Fibroblast of skin of back (primary cell): ENCODE measurements at places on chromosomes 1 and 21.

GRCh38 chr1:154623358-154623757 lies 15.4 kb upstream of the ADAR start:
- no peak for DNase-seq

DNA sequence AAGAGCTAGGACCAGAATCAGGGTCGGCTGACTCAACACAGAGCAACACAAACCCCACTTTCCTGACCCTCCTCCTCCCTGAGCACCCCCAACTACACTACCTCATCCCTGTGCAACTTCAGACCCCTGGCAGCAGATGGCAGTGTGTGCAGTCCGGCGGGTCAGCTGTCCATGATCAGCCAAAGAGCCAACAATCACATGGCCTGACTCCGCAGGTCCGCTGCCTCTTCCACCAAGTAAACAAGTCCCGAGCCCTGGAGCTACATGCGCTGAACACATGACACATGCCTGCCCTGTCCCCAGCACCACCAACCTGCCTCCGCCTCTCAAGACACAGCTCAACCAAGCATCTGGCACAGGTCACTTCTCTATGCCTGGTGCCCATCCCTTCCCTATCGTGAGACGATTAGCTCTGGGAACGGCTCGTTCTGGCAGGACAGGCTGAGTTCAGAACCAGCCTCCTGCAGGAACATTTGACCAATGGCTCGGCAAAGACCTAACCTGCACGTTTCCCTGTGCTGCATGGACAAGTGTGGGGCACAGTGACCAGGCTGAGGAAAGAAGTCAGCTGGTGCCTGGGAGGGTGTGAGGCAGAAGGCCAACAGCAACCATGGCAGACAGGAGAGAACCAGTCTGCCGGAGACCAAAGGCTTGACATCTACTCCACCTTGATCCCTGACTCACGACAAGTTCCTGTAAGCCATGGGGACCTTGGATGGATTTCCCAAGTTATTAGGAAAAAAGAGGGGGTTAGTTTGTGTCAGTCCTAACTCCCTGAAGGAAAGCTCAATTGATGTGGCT lies 60.3 kb downstream of the CD46 start:
- DNase-seq = no peak

DNA sequence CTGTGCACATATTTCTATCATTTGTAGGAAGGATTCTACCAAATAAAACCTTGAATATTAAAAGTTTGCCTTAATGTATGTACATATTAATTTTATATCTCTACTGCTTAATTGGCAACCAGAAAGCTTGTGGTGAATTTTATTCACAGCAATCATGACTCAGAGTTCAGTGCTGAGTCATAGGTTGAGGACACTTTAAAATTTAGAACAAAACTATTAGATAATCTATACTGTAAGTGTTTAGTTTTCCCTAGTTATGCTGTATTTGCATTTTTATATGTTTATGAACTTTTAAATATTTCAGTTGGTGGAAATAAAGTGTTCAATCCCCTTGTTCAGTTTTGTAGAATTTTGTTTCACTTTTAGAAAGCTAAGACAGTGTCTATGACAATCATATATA lies 841.5 kb downstream of the KCNT2 start:
- DNase-seq = peak; percentile 59

- no peak for DNase-seq
Observed at GRCh38 chr1:40627987-40628902, 37.2 kb downstream of the RIMS3 start.

DNA sequence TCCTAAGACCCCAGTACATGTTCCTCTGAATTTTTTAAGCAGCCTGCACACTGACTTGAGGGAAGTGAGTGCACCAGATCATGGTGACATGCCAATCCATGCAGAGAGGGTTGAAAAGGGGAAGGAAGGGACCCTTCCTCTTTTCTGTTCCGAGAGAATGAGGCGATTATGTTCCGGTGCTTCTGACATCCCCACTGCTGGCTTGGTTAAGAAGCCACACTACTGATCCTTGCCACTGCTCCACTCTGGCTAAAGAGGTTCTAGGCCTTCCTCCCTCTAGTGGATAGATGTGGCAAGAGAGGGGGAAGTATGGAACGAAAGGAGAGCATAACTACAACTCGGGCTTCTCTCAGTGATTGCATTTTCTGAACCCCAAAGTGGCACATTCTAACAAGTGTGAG lies 1.8 kb upstream of the CYB5R1 start:
- peak; percentile 68 for DNase-seq

- peak; percentile 84 for DNase-seq
Observed at GRCh38 chr1:245856944-245857531, 650.0 kb downstream of the SMYD3 start.

DNA sequence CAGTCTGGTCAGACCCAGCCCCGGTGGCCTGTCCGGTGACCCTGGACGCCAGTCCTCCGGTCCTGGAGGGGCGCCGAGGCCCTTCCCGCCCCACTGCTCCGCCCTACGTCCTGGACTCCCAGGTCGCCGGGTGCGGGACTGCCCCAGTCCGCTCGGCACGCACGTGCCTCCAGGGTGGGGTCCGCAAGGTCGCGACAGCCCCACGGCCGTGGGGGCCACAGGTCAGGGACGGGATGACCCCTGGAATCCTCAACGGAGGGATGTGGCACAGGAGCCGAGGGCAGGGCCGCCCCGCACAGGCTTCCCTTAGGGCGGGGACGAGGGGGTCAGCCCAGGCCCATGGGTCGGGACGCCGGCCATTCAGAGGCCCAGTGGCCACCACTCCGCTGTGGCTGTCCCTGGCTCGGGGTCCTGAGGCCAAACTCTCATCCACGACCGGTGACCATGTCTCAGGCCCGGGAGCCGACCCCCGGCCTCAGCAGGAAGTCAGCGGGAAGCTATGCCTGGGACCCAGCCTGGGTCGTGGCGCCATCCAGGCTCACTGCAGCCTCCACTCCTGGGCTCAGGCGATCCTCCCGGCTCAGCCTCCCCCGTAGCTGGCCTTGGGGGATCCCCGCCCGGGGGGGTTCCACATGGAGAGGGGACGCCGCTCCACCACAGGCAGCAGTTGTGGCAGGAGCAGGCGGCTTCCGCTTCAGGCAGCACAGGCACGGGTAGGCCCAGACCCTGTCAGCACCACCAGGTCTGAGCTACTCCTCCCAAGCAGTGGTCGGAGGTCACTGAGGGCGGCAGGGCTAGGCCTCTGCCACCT lies 599 bp upstream of the TMEM240 start:
- DNase-seq = no peak

DNA sequence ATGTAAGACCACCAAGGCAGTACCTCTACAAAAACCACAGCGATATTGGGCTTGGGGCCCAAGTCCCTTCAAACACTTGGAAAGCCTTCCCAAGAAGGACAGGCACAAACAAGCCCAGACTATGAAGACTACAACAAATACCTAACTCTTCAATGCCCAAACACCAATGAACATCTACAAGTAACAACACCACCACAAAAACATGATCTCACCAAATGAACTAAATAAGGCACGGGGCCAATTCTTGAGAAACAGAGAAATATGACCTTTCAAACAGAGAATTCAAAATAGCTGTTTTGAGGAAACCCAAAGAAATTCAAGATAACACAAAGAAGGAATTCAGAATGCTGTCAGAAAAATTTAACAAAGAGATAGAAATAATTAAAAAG lies 86.8 kb downstream of the COL24A1 start:
- DNase-seq = peak; percentile 48

DNA sequence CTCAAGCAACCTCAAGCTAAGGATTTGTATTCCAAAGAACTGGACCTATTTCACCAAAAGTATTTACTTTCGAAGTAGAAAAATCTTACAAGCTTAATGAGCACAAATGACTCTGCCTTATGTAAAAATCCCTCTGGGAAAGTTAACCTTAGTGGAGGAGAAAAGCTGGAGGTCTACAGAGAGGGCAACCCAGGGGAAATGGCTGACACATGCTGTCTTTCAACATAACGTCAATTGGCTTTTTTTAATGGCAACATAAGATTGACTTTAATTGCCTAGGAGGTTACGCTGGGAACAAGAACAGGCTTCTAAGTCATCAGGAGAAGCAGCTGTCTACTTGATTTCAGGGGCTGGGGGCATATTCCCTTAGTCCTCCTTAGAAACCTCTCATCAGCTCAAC lies 52.3 kb downstream of the UTP25 start:
- DNase-seq = no peak

DNA sequence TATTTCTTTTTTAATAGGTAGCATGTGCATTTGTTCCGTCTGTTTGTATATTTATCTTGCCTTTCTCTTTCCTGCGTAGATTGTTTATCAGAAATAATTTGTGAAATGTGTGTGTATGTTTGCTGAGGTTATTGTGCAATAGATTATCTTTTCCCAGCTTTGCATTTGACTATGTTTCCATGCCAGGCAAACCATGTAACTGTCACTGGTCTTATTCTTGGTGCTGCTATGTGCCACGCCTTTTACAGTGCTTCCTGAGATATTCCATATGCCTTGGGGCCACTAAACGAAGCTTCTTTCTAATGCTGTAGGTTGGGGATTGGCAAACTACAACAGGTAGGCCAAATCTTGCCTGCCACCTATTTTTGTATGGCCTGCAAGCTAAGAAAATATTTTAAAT lies 598.8 kb downstream of the PLPP3 start:
- no peak for DNase-seq

GRCh38 chr1:77834771-77835334 lies 53.6 kb upstream of the NEXN start:
- DNase-seq = peak; percentile 77

- no peak for DNase-seq
Observed at GRCh38 chr21:28938726-28939125, 54.0 kb downstream of the LTN1 start.

DNA sequence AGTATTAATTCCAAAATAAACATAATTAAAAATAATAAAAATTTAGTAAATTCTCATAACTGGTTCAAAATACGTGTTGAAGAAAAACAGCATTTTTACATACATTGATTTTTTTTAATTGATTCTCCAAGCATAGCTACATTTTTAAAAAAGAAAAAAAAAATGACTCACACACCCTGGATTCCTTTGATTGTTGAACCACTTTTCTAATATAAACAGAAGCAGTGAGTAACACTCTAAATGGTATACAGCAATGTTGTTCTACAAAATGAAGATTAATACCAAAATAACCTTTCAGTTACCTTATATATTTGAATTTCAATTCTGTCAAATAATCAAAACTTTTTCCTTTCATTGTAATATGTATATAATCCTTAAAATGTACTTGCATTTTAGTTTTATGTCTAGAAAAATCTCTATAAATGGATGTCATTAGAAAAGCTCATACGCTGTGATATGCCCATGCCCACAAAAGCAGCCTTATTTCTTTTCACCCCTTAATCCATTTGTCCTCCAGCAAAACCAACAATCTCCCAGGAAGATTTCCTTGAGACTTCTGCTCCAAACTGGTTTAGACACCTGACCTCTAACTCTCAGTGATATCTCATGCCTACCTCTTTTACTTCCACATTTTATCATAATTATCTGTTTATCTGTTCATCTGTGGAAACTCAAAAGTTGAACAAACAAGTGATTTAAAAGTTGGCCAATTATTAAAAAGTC lies 246.4 kb upstream of the NR5A2 start:
- peak; percentile 65 for DNase-seq

DNA sequence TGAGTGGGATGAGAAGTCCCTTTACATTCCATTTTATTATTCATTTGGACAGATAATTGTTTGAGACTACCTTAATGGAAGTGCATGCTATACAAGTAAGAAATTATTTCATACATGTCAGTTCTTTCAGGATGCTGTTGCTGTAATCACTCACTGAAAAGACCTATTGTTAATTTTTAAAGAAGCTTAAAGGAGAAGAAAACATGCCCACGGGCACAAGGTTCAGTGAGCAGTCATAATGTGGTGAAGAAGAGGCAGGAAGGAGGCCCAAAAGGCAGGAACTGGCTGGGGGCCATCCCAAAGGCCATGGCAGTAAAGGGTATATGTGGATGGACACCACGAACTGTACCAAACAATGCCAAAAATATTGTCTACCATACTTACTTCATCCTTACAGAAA lies 206.0 kb downstream of the LYPLAL1 start:
- DNase-seq = no peak

GRCh38 chr1:3775490-3776230 lies 3.1 kb downstream of the SMIM1 start:
- DNase-seq = peak; percentile 45

- DNase-seq = peak; percentile 93
Observed at GRCh38 chr1:77538956-77539518, 143.4 kb downstream of the ZZZ3 start.

GRCh38 chr1:177383715-177384114 lies 213.0 kb downstream of the BRINP2 start:
- DNase-seq = no peak

DNA sequence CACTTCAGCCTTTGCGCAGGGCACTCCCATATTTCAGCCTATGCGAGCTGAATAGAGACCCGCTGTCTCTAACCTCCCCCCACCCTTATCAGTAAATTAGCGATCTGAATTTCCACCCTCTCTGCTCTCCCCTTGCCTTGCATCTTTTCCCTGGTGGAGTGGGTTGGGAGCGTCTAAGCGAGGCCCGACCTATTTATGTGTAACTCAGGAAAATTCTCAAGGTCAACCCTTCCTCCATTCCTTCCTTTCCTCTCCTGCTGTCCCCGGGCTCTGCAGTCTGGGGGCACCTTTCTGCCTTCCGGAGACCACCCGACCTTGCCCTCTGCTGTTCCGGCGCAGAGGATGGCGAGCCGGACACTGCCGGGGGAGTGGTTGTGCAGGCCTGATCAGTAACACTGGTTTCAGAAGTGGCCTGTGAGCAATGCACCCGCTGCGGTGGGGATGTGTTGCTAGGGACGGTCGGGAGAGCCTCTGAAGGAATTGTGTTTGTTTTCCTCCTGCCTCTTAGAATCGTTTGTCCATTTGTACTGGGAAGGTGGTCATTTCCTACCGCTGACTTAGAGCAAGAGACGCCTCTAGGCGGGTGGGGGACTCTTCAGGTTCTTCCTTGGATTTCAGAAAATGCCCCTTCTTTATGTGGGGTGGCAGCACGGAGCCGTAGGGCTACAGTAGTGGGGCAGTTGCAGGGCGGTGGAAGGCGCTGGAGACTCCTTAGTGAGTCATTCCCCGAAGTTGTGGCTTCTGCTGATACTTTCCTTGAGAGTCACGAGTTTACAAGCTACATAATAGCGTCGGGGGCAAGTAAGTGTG lies 513 bp downstream of the MGST3 start:
- DNase-seq = peak; percentile 91

DNA sequence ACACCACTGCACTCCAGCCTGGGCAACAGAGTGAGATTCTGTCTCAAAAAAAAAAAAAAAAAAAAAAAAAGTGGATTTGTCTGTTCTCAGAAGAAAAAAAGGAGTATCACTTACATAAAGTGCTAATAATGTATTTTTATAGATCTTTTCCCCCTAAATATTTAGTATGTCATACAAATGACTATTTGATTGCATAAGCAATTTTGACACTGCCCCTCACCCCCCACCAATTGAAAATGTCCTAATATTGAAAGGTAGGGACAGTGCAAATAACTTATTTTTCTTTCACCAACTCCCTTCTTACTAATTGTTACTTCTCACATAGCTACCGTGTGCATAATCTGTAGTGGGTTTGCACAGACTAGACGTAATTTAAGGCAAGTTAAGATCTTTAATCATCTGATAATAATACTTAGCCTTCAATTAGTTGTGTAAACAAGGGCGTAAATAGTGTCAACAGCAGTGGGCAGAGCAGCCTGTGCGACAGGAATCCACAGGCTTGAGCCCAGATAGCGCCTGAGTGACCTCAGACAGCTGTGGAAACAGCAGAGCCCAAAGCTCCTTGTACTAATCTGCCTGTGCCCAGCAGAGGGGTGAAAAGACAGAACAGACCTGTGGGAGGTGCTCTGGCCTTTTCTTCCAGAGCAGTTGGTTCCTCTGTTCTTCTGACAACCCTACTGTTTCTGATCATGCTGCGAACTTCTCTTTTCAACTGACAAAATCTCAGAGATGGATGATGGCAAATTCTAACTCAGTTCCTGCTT lies 4.5 kb upstream of the IER5 start:
- DNase-seq = no peak
